Occipital lobe (tissue), 3 donors: ENCODE measurements at places on chromosomes 1 and 21.

GRCh38 chr1:168629466-168629865, 53.1 kb downstream of the XCL1 start:
- no peak for DNase-seq

- no peak for DNase-seq
These were observed 19.7 kb downstream of the FNBP1L start for GRCh38 chr1:93467606-93468005.

- no peak for DNase-seq
These were observed 512.5 kb upstream of the LRRC7 start for GRCh38 chr1:69055194-69055593.

DNA sequence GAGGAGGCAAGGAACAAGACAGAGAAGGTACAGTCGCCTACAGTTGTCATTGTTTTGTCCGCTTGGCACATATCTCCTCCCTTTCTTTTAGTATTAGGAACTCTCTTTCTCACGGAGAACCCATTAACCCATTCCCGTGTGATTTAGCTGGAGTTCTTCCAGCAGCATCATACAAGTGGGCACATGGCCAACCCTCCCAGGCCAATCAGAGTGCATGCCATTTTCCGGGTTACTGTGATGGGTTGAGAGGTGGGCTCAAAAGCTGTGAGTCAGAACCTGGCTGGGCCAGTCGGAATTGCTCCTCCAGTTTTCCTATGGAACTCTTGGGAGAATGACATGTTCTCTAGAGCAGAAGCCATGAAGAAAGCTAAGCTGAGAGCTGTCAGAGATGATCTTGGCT, 83.1 kb upstream of the SOD1 start:
- DNase-seq, result no peak

- DNase-seq, result no peak
These were observed 6.6 kb upstream of the MIIP start for GRCh38 chr1:12012560-12013316.

DNA sequence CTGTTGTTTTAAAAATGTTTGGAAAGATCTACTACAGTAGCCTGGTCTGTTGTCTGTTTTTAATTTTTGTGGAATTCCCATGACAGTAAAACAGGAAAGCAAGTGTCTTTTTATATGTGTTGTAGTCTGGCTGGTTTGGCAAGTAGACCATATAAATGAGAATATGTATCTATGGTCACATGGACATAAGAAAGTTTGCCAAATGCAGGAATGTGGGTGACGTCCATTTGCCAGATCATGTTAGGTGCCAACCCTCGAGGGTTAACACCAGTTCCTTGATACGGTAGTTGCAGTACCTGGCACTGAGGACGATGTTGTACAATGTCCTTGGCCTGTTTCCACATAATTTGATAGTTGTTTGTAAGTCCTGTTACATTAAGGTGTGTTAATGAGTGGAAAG, 6.2 kb downstream of the DAP3 start:
- DNase-seq, result no peak

DNA sequence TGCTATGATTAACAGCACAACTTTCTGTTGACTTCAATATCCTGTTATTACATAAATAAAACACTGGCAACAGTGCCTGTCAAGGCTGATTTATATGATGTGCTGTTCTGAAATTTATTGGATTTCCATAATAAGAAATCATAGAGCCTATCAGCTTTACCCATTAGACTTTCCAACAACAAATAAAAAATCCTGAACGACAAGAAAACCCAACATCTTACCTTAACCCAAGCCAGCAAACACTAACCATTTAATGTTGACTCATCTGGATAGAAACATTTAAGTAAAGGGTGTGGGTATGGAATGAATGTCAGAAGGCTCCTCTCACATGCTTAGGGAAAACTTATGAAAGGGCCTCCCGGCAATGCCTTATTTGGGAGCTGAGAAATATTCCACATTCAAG, 165.1 kb downstream of the SLC45A1 start:
- DNase-seq, result no peak
